SW480 (cell line): ENCODE measurements at places on chromosomes 6 and 20.
A peak's percentile ranks its signal among the peaks of the same experiment; 100 is the strongest.

DNA sequence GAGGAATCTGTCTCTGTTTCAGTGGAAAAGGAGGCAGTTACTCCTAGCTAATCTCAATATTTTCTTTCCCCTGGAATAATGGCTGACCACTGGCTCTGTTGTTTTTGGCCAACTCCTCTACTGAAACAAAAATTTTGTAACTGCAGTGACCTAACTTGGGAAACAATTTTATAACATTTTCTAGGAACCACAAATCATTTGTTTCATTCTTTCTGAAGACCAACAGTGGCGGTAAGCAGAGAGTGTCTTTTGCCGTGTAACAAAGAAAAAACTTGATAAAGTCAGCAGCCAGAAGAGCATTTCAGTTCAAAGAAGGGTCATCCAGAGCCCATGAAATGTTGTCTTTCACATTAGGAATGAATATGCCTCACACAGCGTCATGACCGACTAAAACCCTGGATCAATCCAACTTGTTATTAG lies 11.8 kb upstream of the BFSP1 start:
- no peak for DNase-seq

- DNase-seq: no peak
These were observed 166.8 kb downstream of the IBTK start for GRCh38 chr6:82080767-82081166.

- no peak for DNase-seq
These were observed 65.8 kb downstream of the ADGRG6 start for GRCh38 chr6:142367501-142368018.

DNA sequence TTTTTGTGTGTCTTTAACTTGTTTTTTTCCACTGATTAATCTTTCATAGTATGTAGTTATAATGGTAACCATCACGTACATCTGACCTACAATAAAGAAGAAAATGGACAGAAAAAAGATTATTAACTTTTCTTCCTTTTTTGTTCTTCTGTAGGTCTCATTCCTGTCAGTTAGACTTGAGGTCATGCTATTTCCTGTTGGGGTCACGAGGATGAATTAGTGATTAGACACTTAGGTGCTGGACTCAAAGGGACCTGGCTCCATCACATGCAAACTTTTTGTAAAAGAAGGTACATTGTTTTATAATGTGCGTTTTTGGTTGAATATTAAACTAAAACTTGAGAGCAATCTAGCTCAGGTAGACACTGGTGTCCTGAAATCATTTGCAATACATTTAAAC lies 14.8 kb downstream of the MARCKS start:
- no peak for DNase-seq

GRCh38 chr20:49661560-49662329 lies 51.9 kb downstream of the B4GALT5 start:
- peak; percentile 65 for DNase-seq

DNA sequence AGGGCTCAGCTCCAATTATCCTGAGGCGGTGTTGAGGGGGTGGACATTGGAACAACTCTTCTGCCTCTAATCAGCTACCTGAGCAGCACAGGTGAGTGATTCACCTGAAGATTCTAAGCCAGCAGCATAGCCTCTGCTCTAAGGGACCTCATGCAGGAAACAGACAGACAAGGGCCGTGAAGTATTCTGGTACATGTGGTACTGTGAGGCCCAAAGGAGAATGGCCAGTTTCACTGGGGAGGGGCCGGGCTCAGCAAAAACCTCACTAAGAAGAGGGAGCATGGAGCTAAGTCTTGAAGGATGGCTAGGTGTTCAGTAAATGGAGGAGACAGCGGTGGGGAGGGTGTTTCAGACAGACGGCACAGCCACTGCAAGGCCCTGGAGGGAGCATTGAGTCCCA lies 58.5 kb upstream of the CCDC167 start:
- DNase-seq: no peak

DNA sequence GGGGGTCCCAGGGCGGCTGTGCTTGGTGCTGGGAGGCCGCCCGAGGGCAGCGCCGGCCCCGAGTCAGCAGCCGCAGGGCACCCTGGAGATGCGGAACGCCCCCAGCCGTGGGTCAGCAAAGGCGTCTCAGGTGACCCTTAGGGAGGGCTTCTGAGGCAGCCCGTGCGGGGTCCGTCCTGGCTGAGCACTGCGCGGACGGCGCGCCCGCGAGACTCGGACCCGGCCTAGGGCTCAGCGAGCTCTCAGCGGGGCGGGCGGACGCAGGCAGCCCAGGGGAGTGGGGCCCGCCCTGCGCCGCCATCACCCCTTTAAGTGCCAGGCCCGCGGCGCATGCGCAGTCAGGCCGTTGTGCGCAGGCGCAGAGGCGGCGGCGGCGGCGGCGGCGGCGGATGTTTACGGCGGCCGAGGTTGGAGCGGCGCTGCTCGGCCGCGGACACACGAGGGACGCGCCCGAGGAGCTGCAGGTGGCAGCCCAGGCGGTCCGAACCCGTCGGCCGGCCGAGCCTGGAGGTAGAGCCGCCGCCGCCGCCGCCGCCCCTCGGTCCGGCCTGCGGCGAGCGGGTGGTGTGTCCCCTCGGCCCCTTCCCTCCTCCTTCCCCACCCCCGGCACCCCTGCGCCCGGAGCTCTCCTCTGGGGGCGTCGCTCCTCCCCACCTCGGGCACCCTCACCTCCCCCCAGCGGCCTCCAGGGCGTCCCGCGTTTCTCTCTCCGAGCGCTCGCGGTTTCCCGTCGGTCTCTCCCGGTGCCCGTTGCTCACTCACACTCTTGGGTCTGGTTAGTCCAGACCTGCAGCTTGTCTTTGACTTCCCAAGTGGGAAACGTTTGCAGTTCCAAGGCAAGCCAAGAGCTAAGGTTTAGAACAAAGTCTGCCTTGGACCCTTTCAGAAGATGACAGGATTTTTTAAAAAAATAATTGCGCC lies at the start of gene PCMTD2:
Gene PCMTD2 (plus strand): TSS at position 388 of the 921 bp plus-strand sequence. CDS start 4,218 bp downstream, outside the sequence.
- DNase-seq: peak; percentile 90

DNA sequence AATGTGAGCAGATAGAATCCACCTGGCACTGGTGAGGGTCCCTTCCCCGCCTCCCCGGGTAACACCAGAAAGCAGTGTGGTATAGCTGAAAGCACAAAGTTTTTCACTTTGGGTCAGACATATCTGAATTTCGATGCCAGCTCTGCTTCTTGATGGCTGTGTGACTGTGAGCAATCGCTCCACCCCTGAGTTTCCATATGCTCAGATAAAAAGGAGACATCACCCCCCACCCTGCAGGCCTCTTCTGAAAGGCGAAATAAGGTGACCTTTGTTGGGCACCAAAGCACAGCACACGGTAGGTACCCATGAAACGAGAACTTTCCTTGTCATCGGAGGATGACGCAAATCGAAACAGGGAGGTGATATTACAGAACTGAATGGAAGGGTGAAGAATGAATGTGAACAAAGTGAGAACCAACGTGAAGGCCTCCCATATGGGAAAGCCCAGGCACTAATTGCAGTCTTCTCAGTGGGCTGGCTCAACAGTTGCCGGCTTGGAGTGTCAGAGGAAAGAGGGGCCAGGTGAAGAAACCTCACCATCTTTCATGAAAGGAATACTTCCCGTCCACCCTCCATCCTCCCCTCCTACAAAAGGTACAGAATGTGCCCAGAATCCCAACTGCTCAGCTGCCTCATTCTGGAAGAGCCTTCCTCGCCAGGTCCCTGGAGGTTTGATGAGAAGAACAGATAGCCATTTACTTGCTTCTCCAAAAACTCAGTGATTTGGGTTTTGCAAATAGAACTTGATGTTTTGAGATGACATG lies 61.8 kb downstream of the NFATC2 start:
- no peak for DNase-seq

DNA sequence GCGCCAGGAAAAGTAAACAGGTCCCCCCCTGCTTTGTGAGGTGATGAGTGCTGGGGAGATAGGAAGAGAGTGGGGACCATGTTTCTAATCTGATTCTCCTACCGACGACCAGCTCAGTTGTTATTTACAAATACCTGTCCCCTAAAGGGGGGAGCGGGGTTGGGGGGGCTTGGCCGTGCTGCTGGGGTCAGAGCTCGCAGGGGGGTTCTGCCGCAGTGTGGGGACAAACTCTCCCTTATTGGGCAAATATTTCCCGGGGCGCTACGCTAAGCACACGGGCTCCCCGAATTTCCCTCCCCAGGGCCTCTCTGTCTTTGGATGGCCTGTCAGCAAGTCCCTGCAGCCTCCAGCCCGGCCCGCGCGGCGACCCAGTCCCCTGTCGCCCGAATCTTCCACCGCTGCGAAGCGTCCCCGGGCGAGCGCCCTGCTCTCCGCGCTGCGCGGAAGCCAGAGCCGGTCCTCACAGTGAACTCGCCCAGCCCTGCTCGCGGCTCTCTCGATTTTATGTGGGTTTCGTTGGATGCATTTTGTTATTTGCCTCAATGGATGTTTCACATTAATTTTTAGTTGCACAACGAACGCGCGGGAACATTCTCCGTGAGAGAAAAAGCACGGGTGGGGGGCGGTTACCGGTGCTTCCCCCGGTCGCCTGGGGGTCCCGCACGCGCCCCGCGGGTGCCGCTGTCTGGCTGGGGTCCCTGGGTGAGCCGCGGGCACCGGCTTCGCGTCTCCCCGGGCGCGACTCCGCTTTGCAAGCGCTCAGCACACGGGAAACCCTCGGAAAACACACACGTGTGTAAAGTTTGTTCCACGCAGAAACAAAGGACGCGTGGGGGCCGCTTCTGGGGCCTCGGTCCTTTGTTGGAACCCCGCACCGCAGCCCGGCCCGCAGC lies 1.5 kb upstream of the STX16 start:
- no peak for DNase-seq

DNA sequence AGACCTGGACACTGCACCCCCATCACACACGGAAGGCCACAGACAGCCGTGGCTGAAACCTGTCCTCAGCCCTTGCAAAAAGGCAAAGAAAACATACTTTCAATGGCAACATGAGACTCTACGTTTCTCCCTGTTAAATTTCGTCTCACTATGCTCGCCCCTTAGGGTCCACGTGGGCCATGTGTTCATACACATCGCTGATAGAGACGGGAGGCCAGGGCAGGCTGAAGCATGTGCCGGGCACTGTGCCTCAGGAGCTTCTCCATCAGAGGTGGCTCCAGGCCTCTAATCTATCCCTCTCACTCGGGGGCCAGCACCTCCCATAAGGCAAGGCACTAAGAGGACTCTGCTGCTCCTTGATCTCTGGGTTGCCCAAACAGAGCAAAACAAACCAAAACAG lies 17.5 kb downstream of the PXDC1 start:
- no peak for DNase-seq

DNA sequence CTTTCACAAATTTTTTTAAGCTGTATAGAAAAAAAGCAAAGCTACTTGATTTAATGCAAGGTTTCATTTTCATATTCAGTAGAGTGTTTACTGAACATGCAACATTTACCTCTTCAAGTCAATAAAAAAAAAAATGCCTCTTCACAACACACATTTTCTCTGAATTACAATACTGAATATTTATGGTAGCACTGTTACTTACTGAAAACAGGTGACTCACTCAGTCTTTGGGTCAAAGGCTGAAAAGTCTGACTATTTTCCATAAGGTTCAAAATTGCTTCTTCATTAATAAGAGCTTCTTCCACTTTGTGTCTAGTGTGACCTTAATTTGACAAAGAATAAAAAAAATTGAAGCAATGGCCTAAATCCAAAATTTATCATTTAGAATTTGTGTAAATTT lies 101.9 kb downstream of the REV3L start:
- DNase-seq: no peak

- no peak for DNase-seq
These were observed 57.7 kb downstream of the PXDC1 start for GRCh38 chr6:3693831-3694230.

- DNase-seq: no peak
These were observed 156.4 kb upstream of the AKIRIN2 start for GRCh38 chr6:87858440-87858839.

- no peak for DNase-seq
These were observed 84.2 kb downstream of the THEMIS start for GRCh38 chr6:127816643-127817042.

- DNase-seq: no peak
These were observed 142.7 kb downstream of the LRRC1 start for GRCh38 chr6:53937461-53937860.

DNA sequence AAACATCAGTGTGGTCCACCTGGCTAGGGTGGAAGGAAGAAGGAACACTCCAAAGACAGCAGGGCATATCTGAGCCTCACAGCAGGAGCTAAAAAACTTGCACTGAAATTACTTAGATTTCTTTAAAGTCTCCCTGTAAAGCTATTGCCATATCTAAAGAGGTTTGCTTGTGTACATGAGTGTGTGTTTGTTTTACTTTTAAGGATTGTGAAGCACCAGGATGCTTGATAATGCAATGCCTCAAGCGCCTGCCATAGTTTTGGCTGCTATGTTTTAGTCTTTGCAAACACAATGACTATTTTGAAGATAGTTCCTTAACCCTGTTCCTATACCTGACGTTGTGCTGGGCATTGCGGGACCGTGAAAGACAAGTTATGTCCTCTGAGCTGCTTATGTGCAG lies 65.0 kb downstream of the ID4 start:
- DNase-seq: no peak

GRCh38 chr20:39270837-39271604 lies 308.9 kb downstream of the DHX35 start:
- DNase-seq: no peak

GRCh38 chr6:29705389-29706231 lies 17.6 kb upstream of the HLA-F start:
- DNase-seq: peak; percentile 42

GRCh38 chr20:58982406-58983114 lies 1.5 kb downstream of the NELFCD start:
- DNase-seq: no peak

DNA sequence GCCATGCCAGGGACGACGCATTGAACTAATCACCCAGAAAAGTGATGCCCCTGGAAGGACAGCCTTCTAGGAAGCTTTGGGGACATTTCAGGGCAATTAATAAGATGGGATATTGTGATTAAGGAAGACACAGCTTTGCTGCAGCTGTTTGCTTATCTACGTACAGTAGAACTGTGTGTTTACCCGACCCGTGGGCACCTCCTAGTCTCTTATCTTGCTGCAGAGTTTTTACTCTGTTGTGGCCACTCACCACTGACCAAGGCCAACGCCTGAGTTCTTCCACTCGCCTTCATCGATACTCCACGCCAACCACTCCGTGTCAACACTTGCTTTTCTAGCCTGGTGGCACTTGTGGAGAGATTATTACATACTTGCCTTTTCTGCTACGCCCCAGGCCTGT lies 105.9 kb upstream of the MLN start:
- no peak for DNase-seq

GRCh38 chr6:33610067-33610466 lies 11.1 kb upstream of the ITPR3 start:
- no peak for DNase-seq

DNA sequence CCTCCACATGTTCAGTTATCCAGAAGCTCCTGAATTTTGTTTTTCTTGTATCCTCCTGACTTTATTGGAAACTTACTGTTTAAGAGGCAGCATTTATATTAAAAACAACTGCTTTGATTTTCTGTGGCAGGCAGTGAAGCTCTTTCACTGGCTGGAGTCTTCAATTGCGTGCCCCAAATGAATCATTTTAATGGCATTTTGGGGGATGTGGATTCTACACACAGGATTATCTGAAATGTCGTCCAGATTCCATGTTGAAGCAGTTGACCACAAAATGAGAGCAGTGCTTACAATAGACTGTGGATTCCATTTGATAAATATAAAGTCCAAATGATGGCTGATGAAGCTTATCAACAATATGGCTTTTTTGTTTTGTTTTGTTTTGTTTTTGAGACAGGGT lies 41.0 kb upstream of the HIVEP1 start:
- DNase-seq: peak; percentile 1

- peak; percentile 30 for DNase-seq
These were observed at the start of gene VGLL2 for GRCh38 chr6:117265410-117266256. VGLL2 (plus strand) TSS chr6:117265558; CDS start chr6:117265764, 206 bp downstream.

GRCh38 chr20:49831770-49832631 lies 19.4 kb downstream of the SLC9A8 start:
- no peak for DNase-seq

GRCh38 chr6:131281471-131282270 lies 146.4 kb downstream of the AKAP7 start:
- no peak for DNase-seq
